ENCODE measurements at places on chromosomes 2 and 18.

- H3K4me3 ChIP-seq = no peak overlapping the region
- peaks cover 17% of the 10 kb centered on the region for H3K4me1 ChIP-seq
- DNase-seq = no peak
- no peaks in the 10 kb centered on the region for H3K36me3 ChIP-seq
These were observed 43.9 kb downstream of the ACVR2A start for GRCh38 chr2:147888680-147889079.

DNA sequence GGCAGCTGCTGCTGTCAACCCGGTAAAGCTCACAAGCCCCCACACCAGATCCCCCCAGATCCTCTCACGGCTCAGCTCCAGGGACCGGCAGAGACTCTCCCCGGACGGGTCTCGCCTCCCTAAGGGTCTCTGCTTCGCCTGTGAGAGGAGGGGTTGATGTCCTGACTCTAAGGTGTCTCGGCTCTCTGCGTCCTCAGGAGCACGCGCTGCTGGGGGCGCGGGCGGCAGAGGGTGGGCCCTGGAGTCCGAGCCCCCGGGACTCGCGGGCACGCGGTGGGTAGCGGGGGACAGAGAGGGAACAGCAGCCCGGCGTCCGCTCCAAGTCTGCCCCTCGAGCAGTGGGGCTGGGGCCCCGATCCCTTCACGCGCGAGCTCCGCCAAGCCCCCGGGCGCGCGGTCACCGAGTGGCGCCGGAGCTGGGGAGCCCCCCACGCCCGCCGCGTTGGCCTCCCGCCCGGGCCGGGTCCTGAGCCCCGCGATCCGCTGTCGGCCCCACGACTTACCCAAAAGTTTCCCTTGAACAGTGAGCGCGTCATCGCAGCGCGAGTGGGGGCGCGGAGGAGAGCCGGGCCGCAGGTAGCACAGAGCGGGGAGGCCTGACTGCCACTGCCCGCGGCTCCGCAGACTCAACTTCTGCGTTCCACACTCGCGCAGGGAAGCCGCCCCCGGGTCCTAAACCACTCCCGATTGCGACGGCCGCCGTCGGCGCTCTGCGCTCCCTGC is at the start of gene PSTPIP2:
Gene PSTPIP2, minus strand, starts transcription at position 608 of the 723 bp plus-strand sequence. Its CDS starts 72 bp downstream, at position 536.
- H3K27me3 ChIP-seq = peaks cover 2% of the 10 kb centered on the region
- peaks cover 7% of the 10 kb centered on the region for H3K36me3 ChIP-seq
- peak within 1 kb of the TSS; percentile 82 for H3K4me3 ChIP-seq
- DNase-seq = peak; percentile 70
- peak within 1 kb of the TSS; percentile 81 for H3K27ac ChIP-seq

DNA sequence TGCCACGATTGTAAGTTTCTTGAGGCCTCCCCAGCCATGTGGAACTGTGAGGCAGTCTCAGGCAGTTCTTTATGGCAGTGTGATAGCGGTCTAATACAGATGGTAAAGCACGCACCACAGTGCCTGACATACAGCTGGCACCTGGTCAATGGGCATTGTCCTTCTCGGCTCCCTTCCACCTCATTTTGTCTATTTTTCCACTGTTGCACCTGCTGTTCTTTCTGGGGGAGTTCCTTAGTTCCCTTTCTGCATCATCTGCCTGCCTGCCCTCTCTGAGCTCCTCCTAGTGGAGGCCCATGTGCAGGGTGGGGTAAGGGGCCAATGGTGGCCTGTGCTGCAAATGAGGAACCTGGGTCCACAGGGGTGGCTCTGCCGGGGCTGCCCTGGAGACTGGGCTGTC is 157.6 kb downstream of the LPIN1 start:
- H3K27ac ChIP-seq = no peak overlapping the region
- DNase-seq = no peak
- H3K27me3 ChIP-seq = no peaks in the 10 kb centered on the region
- no peak overlapping the region for H3K4me3 ChIP-seq
- H3K36me3 ChIP-seq = no peaks in the 10 kb centered on the region

GRCh38 chr2:5851410-5851809 is 159.2 kb downstream of the SOX11 start:
- no peak overlapping the region for H3K27ac ChIP-seq
- no peak for DNase-seq
- H3K4me3 ChIP-seq = no peak overlapping the region
- H3K4me1 ChIP-seq = no peaks in the 10 kb centered on the region

GRCh38 chr2:51844596-51844995 is 812.7 kb upstream of the NRXN1 start:
- no peak overlapping the region for H3K4me3 ChIP-seq

- H3K4me3 ChIP-seq = no peak overlapping the region
- H3K27ac ChIP-seq = no peak overlapping the region
- no peaks in the 10 kb centered on the region for H3K4me1 ChIP-seq
- no peaks in the 10 kb centered on the region for H3K36me3 ChIP-seq
- DNase-seq = no peak
- peaks cover 23% of the 10 kb centered on the region for H3K27me3 ChIP-seq
These were observed 212.6 kb downstream of the ACKR3 start for GRCh38 chr2:236781933-236782816.

GRCh38 chr2:3291113-3291512 is 86.5 kb downstream of the EIPR1 start:
- no peak overlapping the region for H3K4me3 ChIP-seq
- H3K27ac ChIP-seq = no peak overlapping the region
- DNase-seq = no peak
- no peaks in the 10 kb centered on the region for H3K27me3 ChIP-seq
- H3K36me3 ChIP-seq = peaks cover 12% of the 10 kb centered on the region

DNA sequence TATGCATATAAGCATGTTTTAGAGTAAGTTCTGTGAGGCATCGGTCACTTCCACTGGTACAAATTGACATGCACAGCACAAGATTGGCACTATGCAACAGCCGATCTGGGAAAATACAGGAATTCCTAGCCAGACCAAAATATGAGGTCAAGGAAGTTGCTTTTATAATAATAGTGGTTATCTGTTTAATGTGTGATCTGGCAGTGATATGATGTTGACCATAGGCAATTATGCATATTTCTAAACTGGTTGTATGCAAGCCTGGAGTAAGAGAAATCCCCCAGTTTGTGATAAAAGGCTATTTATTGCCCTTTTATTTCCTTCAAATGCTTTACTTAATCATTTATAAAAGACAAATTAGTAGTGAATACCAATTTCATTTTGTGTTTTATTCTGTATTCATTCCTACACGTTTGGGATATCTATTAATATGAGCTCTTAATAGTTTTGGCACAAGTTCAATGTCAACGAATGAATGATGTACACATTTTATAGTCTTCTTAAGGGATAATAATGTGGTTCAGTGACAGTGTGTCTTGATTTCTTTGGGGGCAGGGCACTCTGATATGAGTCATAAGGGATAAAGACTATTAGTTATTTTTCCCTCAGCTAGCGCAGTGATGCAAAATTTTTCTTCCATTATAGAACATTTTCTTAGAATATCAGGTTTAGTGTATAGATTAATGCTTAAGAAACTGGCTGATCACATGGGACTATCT is 34.7 kb upstream of the ZEB2 start:
- H3K36me3 ChIP-seq = no peaks in the 10 kb centered on the region
- no peak overlapping the region for H3K4me3 ChIP-seq

- peaks cover 6% of the 10 kb centered on the region for H3K36me3 ChIP-seq
- DNase-seq = no peak
- no peaks in the 10 kb centered on the region for H3K27me3 ChIP-seq
- no peak overlapping the region for H3K4me3 ChIP-seq
- no peak overlapping the region for H3K27ac ChIP-seq
These were observed 141.5 kb downstream of the FAM210A start for GRCh38 chr18:13584825-13585224.

DNA sequence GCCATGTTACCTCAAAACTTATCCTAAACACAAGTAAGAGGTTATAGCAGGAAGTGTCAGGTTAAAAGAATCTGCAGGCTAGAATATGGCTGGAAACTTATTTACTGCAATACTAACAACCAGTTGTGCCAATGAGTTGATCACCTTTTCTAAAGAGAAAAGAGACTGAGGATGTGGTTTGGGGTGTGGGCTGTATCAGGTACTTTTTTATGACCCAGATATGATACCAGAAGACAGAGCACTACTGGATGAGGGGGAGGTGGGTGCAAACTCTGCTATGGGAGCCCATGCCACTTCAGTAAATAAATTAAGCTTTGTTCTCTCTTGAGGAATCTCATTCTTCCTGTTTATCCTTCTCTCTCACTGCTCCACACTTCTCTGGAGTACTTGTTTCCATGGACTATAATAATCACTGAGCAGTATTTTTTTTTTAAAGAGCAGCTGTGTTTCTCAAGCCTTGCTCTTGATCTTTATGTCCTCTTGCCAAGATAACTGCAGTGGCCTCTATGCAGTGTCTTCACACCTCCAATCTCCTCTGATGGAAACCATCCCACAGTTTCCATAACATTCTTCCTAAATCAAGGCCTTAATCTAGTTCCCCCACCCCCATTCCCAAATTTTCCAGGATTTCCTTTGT is 51.2 kb upstream of the NOSTRIN start:
- peaks cover 54% of the 10 kb centered on the region for H3K4me1 ChIP-seq
- DNase-seq = peak; percentile 8
- H3K36me3 ChIP-seq = peaks cover 5% of the 10 kb centered on the region
- peak overlapping the region; percentile 3 for H3K27ac ChIP-seq
- H3K4me3 ChIP-seq = no peak overlapping the region

GRCh38 chr2:10161206-10161931 is 38.8 kb downstream of the RRM2 start:
- H3K4me3 ChIP-seq = no peak overlapping the region
- DNase-seq = no peak
- H3K36me3 ChIP-seq = peaks cover 5% of the 10 kb centered on the region
- no peak overlapping the region for H3K27ac ChIP-seq

DNA sequence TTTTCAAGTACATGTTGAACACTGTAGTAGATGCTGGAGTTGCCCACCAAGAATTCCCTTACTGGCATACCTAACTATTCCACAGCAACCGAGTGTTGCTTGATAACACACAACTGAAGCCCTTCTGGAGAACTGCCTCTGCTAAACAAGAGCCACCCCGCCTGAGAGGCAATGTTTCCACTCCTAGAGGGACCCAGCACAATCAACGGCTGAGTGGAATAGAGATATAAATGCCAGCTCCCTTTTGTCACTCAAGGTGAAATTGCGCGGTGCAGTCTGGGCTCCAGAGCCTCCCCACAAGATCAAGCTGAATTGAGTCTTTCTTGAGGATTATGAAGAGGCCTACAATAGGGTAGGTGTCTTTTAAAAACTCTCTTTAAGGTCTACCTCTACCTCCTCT is 49.1 kb upstream of the SCN9A start:
- H3K36me3 ChIP-seq = no peaks in the 10 kb centered on the region
- no peak for DNase-seq
- H3K4me1 ChIP-seq = no peaks in the 10 kb centered on the region
- no peaks in the 10 kb centered on the region for H3K27me3 ChIP-seq

- no peak overlapping the region for H3K4me3 ChIP-seq
- H3K27me3 ChIP-seq = no peaks in the 10 kb centered on the region
- H3K27ac ChIP-seq = no peak overlapping the region
- H3K4me1 ChIP-seq = peaks cover 67% of the 10 kb centered on the region
These were observed 183.8 kb upstream of the STON1 start for GRCh38 chr2:48346124-48346536.

DNA sequence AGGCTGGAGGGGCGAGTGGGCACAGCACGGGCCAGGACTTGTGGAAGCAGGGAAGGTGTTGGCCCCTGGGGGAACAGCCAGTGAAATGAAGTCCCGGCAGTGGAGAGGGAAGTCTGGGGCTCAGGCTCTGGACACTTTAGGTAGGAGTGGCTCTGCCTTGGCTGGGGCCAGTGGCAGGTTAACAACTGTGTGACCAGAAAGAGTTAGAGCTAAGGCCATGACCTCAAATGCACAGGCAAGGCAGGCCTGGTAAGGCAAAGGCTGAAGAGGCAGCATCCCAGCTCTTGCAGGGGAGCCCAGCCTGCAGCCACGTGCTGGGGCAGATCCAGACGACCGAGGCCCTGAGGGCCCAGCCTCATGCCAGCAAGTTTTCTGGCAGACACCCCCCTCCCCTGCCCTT is 21.5 kb downstream of the PCARE start:
- no peak for DNase-seq
- no peaks in the 10 kb centered on the region for H3K27me3 ChIP-seq
- H3K36me3 ChIP-seq = no peaks in the 10 kb centered on the region
- H3K4me1 ChIP-seq = peaks cover 7% of the 10 kb centered on the region

DNA sequence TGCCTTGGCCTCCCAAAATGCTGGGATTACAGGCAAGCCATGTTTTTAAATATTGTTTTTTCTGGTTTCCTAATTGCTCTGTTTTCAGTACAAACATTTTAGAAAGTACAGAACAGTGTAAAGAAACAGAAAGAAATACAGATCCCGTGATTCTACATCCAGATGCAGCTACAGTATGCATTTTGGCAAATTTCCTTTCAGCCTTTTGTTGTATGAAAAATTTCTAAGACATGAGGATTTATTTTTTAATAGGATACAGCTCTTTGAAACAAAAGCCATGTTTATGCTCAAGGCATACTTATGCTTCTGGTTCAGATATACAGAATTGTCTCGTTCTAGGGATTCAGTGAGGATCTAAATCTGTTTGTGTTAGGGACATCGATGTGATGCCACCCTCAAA is 109.5 kb downstream of the MAP2 start:
- no peak overlapping the region for H3K27ac ChIP-seq
- H3K36me3 ChIP-seq = no peaks in the 10 kb centered on the region
- H3K27me3 ChIP-seq = no peaks in the 10 kb centered on the region
- H3K4me3 ChIP-seq = no peak overlapping the region

GRCh38 chr2:5697562-5697961 is 5.4 kb downstream of the SOX11 start:
- no peak for DNase-seq
- H3K4me3 ChIP-seq = no peak overlapping the region
- H3K27ac ChIP-seq = no peak overlapping the region
- peaks cover 11% of the 10 kb centered on the region for H3K4me1 ChIP-seq
- peaks cover 62% of the 10 kb centered on the region for H3K27me3 ChIP-seq

- peaks cover 2% of the 10 kb centered on the region for H3K36me3 ChIP-seq
- H3K4me3 ChIP-seq = no peak overlapping the region
- no peak overlapping the region for H3K27ac ChIP-seq
- no peak for DNase-seq
- peaks cover 8% of the 10 kb centered on the region for H3K27me3 ChIP-seq
- no peaks in the 10 kb centered on the region for H3K4me1 ChIP-seq
These were observed 75.9 kb downstream of the TMEM163 start for GRCh38 chr2:134642938-134643337.

DNA sequence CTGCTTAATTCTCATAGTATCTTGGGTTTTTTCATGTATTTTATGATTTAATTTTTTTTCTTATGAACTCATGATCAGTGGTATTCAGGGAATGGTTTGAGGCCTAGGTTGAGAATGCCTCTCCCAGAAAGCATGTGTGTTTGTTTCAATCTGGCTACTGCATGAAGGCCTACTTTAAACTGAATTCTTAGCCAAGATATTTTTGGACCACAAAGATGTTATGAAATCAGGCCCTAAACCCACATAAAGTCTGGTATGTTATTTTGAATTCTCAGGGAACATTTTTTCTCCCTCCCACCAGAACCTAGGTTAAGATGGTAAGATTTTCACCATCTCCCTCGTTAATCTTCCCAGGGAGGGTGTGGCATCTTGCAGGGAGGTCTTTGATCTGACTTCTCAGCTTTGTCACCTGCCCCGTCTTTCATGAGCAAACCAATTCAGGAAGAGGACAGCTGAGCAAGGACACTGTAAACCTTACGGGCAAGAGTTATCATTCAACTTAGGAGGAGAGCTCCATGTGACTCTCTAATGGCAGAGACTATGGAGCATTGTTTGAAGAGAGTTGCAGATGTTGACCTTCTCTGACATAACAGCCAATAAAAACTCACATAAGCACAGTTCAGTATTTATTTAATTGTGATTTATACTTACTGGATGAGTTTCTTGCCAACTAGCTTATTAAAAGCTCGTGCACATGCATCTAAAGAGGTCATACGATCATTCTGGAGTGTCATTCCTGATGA is 21.3 kb upstream of the ACKR3 start:
- DNase-seq = no peak
- peak overlapping the region; percentile 57 for H3K27ac ChIP-seq
- no peak overlapping the region for H3K4me3 ChIP-seq
- peaks cover 8% of the 10 kb centered on the region for H3K36me3 ChIP-seq
- H3K4me1 ChIP-seq = peaks cover 90% of the 10 kb centered on the region
